ENCODE measurements at places on chromosomes 4 and X.

- DNase-seq: no peak
Measured at GRCh38 chr4:67396008-67396407, 149.3 kb downstream of the CENPC start.

DNA sequence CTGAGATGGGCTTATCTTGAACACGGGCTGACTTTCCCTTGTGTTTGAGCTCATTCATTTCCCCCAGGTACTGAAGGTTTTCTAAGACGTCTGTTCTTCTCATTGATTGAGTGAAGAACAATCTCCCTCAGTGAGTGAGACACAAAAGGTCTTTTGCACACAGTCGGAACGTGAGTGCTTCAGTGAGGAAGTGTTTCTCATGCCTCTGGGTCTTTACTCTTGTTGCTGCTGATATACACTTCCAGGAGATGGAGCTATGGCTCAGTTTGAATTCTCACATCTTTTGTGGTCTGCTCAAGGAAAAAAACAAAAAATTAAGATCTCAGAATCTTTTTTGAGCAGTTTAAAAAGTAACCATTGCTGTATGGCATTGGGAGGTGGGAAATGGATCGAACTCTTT, 981.9 kb upstream of the TENM3 start:
- peak; percentile 18 for DNase-seq

GRCh38 chrX:121245763-121246162, 198.4 kb downstream of the GLUD2 start:
- DNase-seq: no peak

DNA sequence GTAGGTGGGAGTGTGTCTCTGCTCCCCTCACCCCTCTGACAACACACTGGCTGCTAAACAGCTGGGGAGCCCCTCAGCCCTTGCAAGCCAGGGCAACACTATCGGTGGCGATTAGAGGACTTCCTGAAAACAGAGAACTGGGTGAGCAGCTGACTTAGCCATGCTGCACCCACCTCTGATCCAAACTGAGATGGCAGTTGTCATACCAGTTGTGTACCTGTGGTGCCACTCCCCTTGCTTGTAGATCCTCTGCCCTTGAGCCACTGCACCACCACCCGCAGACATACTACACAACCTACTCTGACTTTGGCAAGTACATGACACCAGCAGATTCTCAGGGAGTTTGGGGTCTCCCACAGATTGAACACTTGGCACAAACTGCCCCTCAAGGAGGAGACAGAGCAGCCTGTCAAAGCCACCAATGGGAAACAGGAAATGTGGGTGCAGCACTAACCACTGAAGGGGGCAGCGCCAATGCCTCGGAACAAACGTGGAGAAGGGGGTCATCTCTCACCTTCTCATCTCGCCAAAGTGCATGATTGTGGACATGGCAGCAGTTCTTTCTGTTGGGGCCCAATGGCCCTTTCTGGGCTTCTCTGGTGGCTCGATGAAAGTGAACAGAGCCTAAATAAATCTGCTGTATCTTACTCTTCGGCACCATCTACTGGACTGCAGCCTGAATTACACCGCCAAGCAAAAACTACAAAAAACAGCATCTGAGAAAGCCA, 119.8 kb downstream of the NEK1 start:
- DNase-seq: peak; percentile 32

GRCh38 chrX:88244066-88244465, 503.0 kb upstream of the CPXCR1 start:
- DNase-seq: no peak

DNA sequence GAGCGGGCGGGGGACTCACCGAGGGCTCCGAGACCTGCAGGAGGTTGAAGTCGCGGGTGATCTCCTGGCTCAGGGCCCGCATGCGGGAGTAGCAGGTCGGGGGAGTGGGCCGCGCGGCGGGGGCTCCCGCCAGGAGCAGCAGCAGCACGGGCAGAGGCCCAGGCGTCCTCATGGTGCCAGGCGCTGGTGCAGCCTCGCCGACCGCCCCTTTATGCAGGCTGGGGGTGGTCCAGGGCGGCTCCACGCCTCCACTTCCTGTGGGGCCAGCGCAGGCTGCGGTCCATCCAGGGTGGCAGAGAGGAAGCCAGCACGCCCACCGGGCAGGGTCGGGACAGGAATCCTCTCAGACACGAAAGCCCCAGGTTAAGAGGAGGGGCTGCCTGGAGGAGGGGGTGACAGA, at the start of gene CYTL1:
Gene CYTL1 (minus strand): TSS at position 185 of the 400 bp plus-strand sequence. CDS start 13 bp downstream, at position 172.
- no peak for DNase-seq

- DNase-seq: no peak
Measured at GRCh38 chrX:10404436-10404835, 215.9 kb downstream of the MID1 start.

- no peak for DNase-seq
Measured at GRCh38 chr4:153618833-153619232, 65.2 kb upstream of the TLR2 start.

- no peak for DNase-seq
Measured at GRCh38 chr4:15385928-15386327, 41.9 kb upstream of the C1QTNF7 start.

DNA sequence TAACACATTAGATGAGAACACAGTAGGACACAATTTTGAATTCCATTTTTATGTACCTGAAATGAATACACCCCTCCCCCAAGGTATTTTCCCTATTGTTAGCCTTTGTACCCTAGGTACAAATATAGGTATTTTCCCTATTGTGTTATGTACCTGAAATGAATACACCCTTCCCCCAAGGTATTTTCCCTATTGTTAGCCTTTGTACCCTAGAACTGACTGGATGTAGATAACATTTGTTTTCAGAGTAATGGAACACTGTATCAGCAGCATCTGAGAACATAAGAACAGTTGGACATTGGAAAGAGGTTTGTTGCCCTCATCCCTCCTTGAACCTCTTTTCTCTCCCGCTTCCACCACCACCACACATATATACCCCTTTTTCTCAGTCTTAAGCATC, 37.6 kb downstream of the YIPF6 start:
- no peak for DNase-seq

GRCh38 chr4:1239141-1239949, 9.6 kb downstream of the CTBP1 start:
- no peak for DNase-seq

DNA sequence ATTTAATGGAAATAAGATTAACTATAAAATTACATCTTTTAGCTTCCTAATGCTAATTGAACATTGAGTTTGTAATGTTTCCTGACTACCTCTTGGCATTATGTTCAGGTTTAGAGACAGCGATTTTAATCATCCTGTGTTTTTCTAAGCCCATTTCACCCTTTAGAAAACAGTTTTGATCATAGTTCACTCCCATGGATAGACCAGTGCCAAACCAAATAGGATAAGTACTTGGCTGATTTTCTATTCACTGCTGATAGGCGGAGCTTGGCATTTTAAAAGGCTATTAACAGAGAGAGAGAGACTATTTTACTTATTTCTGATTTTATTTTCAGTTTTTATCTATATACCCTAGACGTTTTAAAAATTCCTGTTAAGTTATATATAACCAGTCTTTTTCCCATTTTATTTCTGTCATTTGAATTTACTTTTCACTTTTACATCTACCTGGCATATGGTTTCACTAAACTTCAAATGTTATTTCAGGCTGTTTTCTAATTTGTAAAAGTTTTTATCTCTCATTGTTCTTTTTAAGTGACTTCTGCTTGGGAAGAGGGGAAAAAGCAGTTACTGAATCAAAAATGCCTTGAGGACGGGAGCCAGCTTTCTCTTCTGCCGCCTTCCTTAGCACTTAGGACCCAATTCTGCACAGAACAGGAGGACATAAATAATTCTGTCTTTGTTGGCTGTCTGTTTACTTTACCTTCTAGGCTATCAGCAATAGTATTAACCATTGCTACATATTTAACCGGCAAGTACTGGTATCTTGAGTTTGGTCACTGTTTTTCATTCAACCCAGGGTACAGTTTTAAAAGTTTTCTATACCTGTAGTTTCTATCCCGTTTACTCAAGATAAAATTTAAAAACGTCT, 46.4 kb downstream of the SGMS2 start:
- DNase-seq: no peak

GRCh38 chrX:63746278-63746677, 38.7 kb downstream of the ARHGEF9 start:
- DNase-seq: no peak

GRCh38 chr4:181105487-181105886, 1137.7 kb upstream of the TENM3 start:
- DNase-seq: no peak

GRCh38 chrX:3044671-3045070, 3.4 kb downstream of the ARSF start:
- DNase-seq: no peak

- DNase-seq: no peak
Measured at GRCh38 chrX:63855896-63856295, 70.9 kb upstream of the ARHGEF9 start.

DNA sequence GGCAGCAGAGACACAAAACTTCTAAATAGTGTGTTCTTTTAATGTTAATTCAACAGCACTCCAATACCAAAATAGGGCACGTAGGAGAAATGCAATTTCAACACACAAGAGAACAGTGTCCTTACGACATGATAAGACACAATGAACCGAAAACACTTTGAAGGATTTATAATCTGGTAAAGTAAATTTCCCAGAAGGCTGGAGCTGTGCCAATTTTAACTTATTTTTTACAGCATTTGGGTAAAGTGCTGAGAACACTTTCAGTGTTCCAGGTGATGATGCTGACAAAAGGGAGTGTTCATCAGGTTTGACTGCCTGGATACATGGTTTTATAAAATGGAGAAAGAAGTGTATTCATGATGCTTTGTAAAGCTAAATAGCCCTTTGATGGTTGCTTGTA, 76.5 kb downstream of the MAPK10 start:
- DNase-seq: no peak

DNA sequence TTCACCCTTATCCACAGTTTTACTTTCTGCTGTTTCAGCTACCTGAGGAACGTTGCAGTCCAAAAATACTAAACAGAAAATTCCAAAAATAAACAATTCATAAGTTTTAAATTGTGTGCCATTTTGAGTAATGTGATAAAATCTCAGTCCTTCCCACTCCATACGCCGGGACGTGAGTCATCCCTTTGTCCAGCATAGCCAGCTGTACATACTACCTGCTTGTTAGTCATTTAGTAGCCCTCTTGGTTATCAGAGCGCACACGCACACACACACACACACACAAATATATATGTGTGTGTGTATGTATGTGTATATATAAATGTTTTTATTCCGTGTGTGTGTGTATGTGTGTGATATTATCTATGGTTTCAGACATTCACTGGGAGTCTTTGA, 4.8 kb upstream of the CCSER1 start:
- DNase-seq: no peak

- no peak for DNase-seq
Measured at GRCh38 chrX:74408304-74408703, 13.0 kb upstream of the SLC16A2 start.

DNA sequence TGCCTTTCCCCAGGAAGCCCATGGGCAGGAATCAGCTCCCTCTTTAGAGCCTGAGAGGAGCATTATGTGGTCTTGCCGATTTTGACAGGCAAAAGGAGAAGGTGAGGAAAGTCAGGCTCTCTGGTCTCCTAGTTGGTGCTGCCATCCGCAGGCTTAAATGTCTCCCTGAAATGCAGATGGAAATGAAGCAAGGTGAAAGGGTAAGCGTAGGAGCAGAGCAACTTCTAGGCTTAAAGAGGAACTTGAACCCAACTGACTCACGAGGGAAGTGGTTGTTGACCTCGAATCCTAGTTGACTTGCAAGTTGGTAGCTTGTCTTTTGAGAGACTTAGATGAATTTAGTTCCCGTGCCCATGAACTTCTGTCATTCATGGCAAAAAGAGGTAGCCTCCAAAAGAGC, 205.9 kb downstream of the PTTG2 start:
- no peak for DNase-seq

- DNase-seq: no peak
Measured at GRCh38 chrX:32280921-32281320, 930.4 kb downstream of the DMD start.

- DNase-seq: no peak
Measured at GRCh38 chr4:23728971-23729370, 160.9 kb downstream of the PPARGC1A start.

DNA sequence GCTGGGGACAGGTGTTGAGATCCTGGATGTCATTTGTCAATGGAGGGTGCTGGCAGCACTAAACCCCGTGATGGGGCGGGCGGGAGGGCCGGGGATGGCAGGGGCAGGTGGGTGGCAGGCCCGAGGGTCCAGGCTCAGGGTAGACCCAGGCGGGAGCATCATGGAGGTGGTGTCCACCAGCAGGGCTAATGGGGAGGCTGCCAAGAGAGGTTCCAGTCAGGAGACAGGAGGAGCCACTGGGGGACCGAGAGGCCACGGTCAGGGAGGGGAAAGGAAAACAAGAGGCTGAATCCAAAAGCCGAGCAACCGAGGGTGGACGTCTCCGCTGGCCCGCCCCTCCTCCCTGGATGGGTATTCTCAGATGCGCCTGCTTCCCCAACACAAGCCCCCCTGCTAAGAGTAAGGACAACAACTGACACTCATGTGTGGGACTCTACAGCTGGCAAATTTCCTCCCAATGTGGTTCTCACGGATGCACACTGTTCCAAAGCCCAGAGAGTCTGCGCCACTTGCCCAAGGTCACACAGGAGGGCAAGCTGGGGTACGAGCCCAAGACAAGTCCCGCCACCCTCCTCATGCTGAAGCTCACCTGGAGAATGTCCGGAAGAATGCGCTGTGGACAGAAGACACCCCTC, 132.0 kb downstream of the CPZ start:
- no peak for DNase-seq

DNA sequence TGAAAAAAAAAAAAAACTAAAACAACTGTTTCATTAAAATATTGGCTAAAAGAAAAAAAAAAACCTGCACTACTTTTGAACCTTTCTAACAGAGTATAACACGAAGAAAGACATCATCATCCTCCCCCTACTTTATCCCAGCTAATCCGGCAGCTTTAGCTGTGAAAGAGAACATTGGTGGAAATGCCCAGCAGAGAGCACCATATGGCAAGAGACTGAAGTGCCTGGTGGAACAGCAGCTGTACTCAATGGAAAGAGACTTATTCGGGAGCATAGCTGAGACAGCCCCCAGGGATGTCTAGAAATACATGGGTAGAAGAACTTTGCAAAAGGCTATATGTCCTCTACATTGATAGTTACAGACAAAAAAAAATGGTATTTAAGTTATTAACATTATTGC, 30.3 kb downstream of the STPG2 start:
- peak; percentile 37 for DNase-seq

DNA sequence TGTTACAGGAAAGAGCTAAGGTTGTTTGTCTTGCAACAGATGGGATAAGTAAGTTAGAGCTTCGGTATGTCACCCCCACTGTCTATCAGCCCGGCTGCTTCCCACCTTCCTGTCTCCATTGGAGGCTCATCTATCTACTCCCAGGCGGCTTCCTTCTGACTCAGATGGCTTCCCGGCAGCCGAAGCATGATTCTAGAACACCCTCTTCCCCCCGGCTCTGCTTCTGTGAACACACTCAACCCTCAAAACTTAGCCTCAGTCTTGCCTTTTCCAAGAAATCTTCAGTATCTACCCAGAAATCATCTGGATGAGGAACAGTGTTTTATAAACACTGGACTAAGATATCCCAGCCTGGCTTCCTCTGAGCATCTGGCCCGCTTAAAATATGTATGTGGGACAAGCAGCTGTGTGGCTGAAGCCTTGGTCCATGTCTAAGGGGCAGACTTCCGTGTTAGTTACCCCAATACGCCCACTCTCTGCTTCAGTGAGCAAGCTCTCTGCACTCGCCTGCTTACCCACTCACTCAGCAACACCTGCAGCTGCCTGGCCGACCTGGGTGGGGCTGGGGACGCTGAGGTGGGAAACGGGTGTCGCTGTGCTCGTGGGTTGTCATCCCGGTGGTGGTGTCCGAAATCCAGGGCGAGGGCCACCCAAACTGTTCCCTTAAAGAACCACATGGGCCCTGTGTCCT, 12.0 kb upstream of the SLC2A9 start:
- peak; percentile 18 for DNase-seq

Data from endothelial cell (in vitro differentiated cells).